ENCODE measurements at places on chromosomes 6 and 20.

GRCh38 chr6:9623228-9623832 lies 791.5 kb downstream of the TFAP2A start:
- DNase-seq: no peak

DNA sequence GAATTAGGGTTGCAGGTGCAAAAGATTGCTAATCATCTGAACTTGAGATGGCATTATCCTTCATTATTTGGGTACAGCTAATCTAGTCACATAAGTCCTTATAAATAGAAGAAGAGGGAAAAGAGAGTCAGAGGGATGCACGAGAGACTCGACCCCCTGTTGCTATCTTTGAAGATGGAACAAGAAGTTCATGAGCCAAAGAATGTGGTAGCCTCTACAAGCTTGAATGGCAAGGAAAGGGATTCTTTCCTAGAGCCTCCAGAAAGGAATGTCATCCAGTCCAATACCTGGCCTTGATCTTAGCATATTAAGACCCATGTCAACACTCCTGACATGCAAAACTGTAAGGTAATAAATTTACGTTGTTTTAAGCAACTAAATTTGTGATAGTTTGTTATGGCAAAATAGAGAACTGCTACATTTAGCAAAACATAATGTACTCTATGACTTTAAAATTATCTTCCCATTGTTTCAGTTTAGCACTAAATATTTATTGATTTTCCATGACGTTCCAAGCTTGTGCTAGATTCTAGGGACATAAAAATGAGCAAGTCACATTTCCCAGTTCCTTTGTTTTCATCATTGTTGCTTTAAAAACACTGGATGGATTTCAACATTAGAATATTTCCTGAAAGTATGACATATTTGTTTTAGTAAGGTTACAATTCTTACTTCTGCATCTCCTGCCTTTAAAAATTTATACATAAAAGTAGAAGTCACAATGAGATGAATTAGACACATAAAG lies 12.7 kb downstream of the MANEA start:
- DNase-seq: no peak

DNA sequence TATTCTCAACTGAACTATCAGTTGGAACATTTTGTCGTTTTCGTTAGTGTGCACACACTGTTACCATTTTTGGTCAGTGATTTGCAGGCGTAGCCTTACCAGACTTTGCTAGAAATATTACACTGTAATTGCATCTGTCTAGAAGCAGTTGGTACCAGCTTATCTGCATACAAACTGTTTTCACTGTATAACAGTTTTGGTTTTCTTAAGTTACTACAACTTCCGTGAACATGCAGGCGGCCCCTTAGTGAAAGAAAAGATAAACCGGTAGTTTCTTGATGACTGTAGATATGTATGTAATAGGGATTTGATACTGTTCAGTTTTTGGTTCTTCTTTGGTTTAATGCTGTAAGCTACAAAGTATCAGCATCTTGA lies 1.3 kb downstream of the DSTN start:
- DNase-seq: no peak

DNA sequence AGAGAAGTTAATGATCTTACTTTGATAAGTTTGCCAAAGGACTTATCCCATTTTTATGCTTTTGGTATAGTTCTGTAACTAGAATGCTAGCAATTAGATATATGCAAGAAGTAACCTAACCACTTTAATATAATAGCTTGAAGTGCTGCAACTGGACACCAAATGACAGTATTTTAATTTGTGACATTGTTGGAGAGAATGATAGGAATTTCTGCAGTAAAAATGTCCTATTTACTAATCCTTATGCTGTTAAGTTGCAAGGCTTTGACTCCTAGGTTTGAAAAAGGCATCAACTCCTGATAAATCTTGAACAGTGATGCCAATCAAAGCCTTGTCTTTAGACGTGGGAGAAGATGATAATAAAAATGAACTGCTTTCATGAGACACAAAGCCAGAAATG lies 726.0 kb upstream of the GJE1 start:
- no peak for DNase-seq

- no peak for DNase-seq
These were observed 26.3 kb upstream of the FOXQ1 start for GRCh38 chr6:1285556-1285955.

DNA sequence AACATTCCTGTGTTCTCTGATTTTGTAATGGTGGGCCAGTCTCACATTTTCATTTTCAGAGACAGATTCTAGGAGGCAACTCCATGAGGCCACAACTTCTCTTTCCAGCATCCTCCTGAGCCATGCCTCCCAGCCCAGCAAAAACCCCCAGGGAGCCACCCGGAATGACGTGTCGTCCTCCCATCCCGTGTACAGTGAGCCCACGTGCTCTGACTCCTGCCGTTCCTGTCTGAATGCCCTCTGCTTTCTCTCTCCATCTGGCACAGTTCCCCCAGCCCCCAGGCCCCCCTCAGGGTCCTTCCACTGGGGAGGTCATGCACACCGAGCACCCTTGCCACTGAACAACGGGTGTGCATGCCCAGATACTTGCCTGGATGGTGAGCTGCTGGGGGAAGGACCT lies 38.0 kb downstream of the C20orf203 start:
- DNase-seq: no peak

- DNase-seq: no peak
These were observed 2.1 kb downstream of the CDS2 start for GRCh38 chr20:5128886-5129285.

- DNase-seq: no peak
These were observed 20.1 kb upstream of the EMILIN3 start for GRCh38 chr20:41386502-41387427.

GRCh38 chr6:142846883-142847287 lies 98.1 kb downstream of the HIVEP2 start:
- DNase-seq: no peak

All from T-helper 17 cell (primary cell).